Stimulated activated CD4-positive, alpha-beta T cell treated with anti-CD3 and anti-CD28 coated beads, Interleukin-2, amount 100 ng/mL, for 48 hours (primary cell): ENCODE measurements at places on chromosomes 5 and 9.

DNA sequence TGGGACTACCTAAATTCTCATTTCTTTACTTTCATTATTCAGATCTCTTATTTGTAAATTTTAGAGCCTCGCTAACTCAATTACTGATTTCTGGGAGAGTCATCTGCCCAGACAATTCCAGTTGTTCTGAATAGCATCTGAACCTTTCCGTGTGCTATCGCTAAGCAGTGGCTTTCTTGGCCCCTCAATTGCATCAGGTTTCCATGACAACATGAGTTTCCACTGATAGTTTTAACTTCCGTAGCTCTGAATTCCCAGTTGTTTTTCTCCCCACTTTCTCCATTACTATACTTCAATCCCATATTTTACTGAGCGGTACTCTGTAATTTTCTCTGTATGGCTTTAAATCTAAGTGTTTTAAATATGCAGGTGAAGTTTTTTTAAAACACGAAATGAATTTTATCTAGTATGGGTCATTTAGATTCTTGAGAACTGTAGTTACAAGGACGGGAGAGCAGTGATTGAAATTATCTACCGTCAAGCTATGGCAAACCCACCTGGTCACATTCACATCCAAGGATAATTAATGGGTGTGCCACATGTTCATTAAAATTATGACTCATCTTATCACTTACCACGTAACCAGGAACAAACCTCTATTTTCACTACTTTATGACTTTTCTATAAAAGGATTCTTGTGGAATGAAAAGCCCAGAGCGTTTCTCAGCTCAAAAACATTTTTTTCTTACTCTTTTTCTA, 223.5 kb upstream of the PCSK5 start:
- no peak for DNase-seq

DNA sequence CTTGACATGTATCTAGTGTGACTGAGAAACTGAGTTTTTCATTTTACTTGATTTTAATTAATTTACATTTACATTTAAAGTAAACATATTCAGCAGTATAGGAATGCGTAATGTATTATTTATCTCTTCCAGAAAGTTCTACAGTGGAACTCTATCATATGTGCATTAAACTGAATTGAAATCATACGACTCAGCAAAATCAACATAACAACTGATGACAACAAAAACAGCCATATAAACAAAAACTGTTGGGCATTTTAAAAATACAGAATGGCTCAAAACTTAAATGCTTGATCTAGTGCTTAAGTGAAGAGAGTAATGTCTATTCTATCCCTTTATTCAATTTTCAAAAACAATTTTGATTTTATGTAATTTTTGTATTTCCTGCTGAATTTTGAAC, 134.4 kb downstream of the TRPM3 start:
- no peak for DNase-seq

DNA sequence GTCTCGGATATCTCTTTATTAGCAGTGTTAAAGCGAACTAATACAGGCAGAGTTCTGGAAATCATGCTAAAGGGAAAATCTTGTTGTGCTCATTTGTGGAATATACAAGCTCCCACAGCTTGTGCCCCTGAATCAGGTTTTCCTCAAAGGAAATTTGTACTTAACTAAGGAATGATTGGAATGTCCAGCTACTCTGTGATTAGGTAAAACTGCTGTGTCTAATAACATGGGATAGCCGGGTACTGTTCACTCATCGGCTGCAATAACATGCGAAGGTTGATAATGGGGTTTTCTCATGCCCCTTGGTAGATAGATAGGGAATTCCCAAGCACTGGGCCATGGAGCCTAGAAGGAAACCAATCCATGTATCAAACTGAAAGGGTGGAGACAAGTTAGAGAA, 306.7 kb downstream of the NR2F1-AS1 start:
- DNase-seq: no peak

- DNase-seq: peak; percentile 14
These were observed 679 bp downstream of the DOLK start for GRCh38 chr9:128946571-128947276.

DNA sequence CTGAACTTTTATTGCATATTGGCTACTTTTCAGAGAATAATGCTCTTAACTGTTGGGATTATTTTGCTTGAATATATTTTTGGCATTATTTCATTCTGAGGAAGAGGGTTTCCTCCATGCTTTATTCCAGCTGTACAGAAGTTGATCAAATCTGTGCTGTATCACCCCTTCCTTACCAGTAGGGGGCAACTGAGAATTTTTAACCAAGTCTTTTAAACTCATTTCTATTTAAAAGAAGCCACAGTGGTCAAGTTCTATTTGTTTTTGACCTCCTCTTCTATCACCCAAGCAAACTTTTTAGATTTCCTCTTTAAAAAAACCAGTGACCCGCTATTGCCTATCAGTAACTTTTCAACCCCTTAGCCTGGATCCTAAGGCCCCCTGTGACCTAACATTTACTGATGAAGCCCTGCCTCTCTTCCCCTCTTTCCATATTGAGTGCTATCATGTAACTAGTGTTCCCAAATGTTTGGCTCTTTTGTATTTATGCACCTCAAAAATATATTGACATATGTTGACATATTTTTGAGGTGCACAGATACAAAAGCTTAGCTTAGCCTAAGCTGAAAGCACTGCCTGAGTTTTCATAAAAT, 80.6 kb downstream of the FBXO4 start:
- DNase-seq: no peak

- no peak for DNase-seq
These were observed 38.3 kb downstream of the RECK start for GRCh38 chr9:36074870-36075532.
